ENCODE measurements at places on chromosomes 12 and 14.
A peak's percentile ranks its signal among the peaks of the same experiment; 100 is the strongest.

DNA sequence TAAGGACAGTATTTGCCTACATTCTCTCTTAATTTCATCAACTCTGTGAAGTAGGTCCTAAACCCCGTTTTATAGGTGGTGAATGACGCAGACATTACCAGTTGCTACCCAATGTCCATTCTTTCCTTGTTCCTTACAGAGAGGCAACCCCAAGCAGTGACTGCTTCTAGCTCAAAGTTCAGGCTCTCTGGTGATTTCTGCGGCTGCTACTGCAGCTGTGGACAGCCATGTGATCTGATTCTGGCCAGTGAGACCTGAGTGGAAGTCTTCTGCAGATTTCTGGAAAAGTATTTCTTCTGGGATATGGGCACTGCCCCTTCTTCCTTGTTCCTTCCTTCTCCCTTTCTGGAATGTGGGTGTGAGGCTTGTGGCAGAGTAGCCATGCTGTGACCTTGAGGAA, 82.9 kb downstream of the ARF6 start:
- no peak for DNase-seq

DNA sequence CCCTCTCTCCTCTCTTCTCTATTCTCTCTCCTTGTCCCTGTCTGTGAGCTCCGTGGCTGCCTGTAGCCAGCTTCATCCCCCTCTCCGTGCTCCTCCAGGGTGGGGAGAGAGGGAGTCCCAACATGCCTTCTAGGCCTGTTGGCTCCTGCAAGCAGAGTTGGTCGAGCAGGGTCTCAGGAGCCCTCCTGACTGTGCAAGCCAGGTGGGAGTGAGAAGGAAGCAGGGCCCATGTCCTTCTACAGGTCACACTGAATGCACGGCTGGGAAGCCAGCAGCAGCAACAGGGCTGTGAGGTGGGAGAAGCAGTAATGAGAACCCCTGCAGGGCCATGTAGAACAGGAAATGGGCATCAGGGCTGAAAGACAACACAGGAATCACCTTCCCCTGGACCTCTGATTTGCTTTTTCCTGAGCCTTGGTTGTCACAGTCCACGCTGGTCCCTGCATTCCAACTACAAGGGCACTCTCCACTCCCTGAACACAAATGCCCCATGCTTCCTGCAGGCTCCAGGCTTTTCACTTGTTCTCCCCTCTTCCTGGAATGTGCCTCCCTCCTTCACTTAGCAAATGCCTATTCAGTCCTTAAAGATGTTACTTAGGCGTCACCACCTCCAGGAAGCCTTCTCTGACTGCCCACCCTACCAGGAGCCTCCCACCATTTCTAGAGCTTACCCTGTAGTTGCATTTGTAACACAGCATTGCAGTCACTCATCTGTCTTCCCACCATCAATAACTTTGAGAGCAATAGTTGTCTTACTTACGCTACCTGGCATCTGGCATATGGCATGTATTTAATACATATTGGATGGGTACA, 51.2 kb downstream of the TSPAN11 start:
- DNase-seq: no peak

- DNase-seq: no peak
These were observed 20.8 kb downstream of the RAB35 start for GRCh38 chr12:120095736-120096135.

DNA sequence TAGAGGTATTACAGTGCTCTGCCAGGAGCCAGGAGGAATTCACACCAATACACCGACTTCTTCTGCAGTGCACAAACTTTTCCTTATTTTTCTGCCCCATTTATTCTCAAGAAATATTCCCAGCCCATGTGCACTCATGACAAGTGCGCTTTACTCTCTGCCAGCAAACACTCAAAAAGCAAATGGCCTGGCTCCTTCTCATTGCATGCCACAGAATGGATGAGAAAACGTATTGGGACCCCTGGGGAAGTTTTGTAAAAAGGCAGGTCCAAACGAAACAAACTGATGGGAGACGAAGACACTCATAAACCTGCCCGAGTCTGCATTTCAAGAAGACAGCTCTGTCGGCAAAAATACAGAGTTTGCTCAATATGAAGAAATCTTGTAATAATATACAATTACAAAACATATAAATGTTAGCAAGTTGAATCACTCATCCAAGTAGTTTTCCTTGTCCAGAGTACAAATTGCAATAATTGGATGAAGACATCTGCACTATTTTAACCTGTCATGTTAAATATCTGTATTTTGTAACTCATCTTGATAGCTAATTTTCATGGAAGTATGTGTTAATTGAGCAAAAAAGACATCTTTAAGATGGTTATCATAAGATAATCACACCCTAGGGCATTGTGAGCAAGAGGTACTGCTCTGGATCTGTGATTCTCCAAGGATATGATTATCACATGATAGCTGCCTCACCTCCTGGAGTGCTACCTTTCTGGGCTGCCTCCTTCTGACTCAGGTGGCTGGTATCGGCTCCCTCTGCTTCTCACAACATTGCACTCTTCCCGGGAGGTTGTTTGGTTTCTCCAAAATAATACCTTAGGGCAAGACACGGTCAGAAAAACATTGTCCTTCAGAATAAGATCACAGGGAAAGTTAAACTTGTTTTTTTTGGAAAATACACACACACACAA, 260.8 kb upstream of the G2E3 start:
- no peak for DNase-seq

GRCh38 chr14:53055003-53055402, 98.1 kb downstream of the DDHD1 start:
- DNase-seq: peak; percentile 48

DNA sequence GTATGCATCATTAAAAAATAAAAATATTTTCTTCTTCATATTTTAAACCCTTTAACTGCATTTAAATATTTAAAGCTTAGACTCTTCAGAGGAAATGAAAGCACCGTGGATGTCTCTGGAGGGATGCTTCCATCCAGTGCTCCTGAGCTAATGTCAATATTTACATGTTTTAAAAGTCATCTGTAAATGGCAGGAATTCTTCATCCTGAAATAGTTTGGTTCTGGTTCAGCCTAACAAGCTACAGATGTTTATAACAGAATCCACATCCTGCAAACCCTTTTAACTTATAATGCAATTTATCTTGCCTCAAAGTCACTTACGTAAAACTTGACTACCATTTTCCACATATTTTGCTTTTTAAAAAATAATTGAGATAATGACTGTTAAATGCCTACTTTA, 1207.3 kb downstream of the SLC16A7 start:
- no peak for DNase-seq

DNA sequence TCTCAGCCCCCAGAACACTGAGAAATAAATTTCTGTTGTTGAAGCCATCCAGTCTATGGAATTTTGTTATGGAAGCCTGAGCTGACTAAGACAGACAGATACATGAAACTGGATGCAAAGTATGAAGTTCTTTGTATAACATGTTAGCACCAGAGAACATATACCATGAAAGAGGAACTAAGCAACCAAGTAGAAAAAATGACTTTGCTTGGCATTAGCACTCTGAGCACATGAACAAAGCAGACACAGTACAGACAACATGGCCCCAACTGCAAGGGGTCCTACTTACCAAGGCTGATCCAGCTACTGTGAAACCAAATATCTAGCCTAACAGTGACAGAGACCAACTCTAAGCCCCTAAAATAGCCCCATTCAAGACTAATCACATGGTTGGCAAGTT, 13.8 kb downstream of the EXOC5 start:
- no peak for DNase-seq

GRCh38 chr14:76292561-76292960, 83.4 kb upstream of the ESRRB start:
- no peak for DNase-seq

DNA sequence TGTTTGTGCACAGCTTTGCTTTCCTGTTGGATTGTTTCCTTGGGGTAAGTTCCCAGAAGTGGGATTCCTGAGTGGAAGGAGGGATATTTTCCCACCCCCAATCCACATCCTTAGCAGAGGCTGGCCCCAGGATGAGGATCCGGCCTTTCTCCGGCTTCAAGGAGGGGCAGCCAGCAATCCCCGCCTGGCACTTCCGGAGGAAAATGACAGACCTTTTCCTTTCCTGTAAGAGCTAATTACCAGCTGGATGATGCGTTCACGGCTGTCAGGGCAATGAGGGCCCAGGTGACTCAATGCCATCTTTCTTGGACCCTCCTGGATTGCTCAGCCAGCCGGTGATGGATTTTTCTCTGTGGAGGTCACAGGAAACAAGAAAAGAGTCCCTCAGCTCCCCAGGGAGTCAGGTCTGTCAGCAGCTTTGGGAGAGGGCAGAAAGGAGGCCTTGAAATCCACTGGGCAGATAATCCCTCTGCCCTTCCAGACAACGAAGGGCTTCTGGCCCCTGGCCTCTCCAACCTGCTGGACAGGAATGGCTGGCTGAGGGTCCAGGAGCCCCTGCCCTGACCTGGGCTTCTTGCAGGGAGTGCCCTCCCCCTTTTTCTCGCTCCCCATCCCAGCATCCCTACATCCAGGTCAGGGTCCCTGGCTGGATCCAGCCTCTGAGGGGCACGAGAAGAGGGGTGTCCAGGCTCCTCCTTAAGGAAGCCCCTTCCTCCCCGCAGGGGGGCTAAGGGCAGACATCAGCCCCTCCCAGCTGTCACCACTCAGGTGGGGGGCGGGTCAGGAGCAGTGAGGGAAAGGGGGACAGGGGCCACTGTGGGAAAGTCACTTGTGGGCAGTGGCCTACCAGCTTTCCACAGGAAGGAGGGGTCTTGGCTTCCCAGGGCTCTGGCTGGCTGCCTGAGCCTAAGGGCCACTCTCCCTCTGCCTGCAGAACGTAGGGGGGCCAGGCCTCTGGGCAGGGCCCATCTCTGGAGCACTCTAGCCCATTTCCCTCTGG, 16.1 kb upstream of the CCDC85C start:
- DNase-seq: no peak

GRCh38 chr12:29072631-29073030, 76.4 kb upstream of the FAR2 start:
- DNase-seq: no peak

DNA sequence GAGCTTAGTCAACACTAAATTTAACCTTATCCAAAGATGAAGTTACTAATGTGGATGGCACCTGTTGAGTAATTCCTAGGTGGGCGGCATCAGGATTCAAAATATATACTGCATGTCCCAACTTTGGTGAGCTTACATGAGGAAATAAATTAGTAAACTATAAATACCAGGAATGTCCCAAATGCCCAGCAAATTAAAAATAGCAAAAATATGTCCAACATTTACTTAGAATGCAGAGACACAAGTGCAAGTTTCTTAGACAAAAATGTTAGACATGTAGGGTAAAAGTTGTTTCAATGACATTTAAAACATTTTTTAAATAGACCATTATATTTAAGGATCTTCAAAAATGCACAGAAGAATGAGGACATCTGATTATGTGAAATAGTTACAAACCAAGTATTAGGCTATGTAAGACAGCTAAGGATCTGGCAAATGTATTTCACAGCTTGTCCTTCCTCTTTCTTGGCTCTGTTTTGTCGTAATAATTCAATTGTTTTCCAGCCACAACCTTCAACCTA, 115.9 kb downstream of the NAV3 start:
- DNase-seq: no peak

GRCh38 chr12:80814453-80814852, 97.7 kb downstream of the MYF5 start:
- DNase-seq: no peak
